ENCODE measurements at places on chromosomes 7 and 10.

GRCh38 chr10:109958059-109958458 is 34.7 kb upstream of the XPNPEP1 start:
- no peak for DNase-seq

- no peak for DNase-seq
Measured at GRCh38 chr10:113313048-113313602, 239.7 kb upstream of the HABP2 start.

DNA sequence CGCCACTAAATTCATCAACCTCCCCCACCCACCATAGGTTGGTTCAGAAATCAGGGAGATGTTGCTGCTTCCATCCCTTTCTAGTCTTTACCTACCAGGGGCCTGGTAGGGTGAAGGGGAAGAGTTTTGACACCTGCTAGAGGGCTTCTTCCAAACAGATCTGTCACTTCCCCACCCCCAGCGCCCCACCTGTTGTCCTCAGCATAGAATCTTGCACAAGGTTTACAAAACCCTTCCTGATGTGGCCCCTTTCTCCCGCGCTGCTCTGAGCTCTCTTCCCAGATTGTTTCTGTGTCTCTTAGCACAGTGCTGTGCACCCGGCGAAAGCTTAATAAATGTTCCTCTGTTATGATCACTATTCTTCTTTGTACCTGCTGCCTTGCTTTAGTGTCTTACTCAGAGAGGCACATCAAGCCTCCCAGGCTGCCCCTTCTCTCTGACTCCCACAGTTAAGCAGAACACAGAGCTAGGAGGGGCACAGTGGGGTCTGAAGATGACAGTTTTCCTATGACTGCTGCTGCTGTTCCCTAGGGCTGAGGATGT is 11.2 kb upstream of the C10orf95 start:
- DNase-seq: no peak

GRCh38 chr7:151757274-151757673 is 119.6 kb downstream of the PRKAG2 start:
- DNase-seq: no peak

GRCh38 chr7:143176128-143176527 is 7.1 kb upstream of the TAS2R39 start:
- no peak for DNase-seq

- no peak for DNase-seq
Measured at GRCh38 chr7:92613720-92614119, 23.5 kb upstream of the FAM133B start.

GRCh38 chr7:36128448-36129047 is 24.5 kb upstream of the EEPD1 start:
- DNase-seq: peak; percentile 2

DNA sequence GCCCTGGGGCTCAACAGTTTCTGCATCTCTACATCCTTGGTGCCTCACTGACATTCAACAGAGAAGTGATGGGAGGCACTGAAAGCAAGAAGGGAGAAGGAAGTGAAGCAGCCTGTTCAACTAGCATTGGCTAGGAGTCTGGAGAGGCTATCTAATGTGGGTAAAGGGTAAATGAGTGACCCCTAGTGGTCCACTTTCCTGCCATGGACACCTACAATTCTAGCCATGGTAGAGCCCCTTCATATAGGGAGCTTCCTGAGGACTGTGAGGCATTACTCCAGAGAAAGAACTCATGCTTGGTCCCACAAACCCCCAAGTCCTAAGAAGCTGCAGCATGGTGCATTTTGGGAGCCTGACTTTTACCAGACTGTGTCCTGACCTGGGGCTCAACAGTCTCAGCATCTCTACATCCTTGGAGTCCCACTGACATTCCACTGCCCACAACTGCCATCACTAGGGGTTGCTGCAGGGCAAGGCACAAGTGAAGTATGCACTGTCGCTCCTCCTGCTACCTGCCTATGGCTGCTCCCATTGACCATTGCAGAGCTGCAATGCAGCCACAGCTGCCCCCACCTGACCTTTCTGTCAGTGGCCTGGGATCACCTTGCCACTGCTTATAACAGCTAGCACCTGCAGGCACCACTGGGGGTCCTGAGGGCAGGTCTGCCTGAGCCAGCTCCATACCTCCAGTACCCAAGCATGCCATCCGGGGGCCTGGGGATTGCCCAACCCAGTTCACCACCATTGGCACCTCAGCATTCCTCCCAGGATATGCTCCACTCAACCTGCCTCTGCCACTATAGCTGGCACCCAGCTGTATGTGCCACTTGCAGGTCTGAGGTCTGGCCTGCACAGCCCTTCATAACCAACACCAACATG is 44.1 kb upstream of the CDK6 start:
- DNase-seq: peak; percentile 37

DNA sequence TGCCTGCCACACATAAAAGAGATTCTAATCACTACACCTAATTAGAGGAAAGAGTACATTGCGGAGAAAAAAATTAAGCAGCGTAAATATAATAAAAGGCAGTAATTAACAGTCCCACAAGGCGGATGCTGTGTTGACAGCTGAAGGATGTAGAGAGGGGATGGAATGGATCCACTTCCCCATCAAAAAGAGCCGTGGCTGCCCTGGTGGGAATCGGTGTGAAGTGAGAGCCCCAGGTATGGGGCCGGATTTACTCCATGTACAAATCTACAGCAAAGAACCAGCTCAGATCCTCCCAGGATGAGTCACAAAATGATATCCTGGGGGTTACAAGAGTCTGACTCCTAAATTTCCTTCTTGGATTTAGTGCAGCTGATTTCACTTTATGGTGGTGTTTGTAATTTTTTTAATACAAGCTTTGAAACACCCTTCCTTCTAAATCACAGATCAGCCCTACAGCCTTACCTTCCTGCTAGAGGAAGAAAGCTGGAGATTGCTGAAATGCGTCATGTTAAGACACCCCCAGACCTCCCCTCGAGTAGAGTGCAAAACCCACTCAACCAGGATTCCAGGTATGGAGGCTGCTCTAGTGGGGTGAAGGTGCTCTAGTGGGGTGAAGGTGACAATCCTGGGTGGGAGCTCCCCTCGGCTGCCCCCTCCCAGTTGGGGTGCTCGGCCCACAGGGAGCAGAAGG is 398.4 kb downstream of the PLXNA4 start:
- no peak for DNase-seq

- no peak for DNase-seq
Measured at GRCh38 chr7:154879629-154880028, 123.3 kb downstream of the PAXIP1 start.

GRCh38 chr10:80356989-80357850 is 639 bp downstream of the DYDC2 start:
- DNase-seq: no peak

- DNase-seq: no peak
Measured at GRCh38 chr10:86265895-86266259, 100.7 kb downstream of the GRID1 start.

- DNase-seq: no peak
Measured at GRCh38 chr10:28217848-28218247, 85.0 kb downstream of the MPP7 start.

DNA sequence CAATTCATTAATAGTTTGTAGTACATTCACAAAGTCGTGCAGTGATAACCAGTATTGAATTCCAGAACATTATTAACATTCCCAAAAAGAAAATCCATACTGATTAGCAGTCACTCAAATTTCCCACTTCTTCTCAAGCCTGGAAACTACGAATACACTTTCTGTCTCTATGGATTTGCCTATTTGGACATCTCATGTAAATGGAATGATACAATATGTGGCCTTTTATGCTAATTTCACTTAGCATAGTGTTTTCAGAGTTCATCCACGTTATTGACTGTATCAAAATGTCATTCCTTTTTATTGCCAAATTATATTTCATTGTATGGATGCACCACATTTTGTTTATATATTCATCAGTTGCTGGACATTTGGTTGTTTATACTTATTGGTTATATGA is 78.8 kb downstream of the STK31 start:
- no peak for DNase-seq

DNA sequence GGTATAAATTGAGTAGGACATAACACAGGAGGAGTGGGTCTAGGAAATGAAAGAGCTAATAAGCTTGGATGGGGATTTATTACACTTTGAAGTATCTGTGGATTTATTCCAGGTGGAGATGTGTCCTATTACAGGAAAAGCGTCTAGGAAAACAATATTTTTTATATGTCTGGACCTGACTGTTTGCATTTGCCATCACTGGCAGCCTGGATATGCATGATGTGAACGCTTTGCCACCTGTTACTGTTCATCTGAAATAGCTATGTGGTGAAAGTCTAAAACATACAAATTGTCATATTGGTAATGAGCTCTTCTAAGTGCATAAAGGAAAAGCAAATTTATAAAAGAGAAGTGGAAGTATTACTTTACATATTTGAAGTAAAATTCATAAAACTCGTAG is 31.6 kb upstream of the AGMO start:
- no peak for DNase-seq

GRCh38 chr7:77399816-77400215 is 16.3 kb downstream of the GSAP start:
- DNase-seq: no peak

GRCh38 chr7:142832417-142832816 is 22.5 kb upstream of the EPHB6 start:
- DNase-seq: peak; percentile 71

DNA sequence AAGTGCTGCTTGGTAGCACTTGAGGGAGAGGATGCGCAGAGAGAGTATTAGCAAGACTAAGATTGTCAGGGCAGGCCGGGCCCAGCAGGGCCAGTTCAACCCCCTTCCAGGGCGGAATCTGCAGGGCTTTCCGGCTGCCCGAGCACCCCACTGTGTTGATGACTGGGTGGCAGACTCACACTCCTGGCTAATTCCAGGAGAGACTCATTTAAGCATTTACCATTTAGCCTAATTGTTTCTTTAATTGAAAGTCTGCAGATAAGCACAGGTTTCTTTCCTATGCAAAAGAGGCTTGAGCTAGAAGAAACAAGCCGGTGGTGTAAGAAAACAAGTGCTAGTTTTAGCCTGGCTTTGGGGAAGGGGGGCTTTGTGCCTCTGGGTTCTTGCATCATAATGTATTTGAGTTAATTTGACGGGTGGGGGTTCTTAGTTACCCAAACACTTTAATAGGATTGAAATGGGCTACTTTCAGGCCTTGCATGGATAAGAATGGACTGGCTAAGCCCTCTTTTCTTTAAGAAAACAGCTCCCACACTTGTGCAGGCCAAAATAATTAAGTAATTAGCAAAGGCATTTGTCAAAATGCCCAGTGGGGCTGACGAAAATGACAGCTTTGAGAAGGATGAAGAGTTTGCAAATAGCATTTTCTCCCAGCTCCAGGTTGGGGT is 201.3 kb downstream of the MYOF start:
- no peak for DNase-seq

DNA sequence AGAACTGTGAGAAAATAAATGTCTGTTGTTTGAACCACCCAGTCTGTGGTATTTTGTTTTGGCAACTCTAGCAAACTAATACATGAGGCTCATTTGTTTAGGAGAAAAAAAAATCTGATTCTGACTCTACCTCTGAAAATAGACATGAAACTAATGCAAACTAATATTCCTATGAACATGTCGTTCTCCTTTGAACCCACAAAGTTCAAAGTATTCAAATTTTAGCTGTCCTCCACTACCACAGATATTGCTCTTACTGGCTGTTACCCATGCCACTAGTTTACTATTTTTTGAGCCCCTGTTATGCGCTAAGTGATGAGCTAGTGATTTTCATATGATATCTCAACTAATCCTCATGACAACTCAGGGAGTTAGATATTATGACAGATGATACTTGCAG is 58.8 kb upstream of the ZNF804B start:
- no peak for DNase-seq

- DNase-seq: no peak
Measured at GRCh38 chr7:113267271-113267670, 148.9 kb upstream of the SMIM30 start.

DNA sequence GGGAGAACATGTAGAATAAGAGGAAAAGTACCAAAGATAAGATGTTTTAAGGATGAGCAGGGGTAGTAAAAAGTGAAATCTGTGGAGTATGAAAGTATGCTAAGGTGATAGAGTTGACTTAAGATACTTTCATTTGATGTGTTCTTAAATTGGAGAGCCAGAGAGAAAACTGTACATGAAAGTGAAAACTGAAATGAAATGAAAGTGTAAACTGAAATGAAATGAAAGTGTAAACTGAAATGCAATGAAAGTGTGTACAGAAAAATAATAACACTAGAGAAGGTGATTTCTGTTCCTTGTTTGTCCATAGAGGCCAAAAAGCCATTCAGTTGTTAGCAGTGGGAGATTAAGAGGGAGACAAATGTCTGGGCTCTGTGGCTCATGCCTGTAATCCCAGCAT is 17.5 kb downstream of the AHR start:
- DNase-seq: no peak

GRCh38 chr10:7892146-7892545 is 73.8 kb downstream of the TAF3 start:
- no peak for DNase-seq

GRCh38 chr10:43648095-43648397 is 635 bp downstream of the ZNF32 start:
- DNase-seq: no peak

- no peak for DNase-seq
Measured at GRCh38 chr10:75598998-75599397, 167.6 kb downstream of the LRMDA start.

DNA sequence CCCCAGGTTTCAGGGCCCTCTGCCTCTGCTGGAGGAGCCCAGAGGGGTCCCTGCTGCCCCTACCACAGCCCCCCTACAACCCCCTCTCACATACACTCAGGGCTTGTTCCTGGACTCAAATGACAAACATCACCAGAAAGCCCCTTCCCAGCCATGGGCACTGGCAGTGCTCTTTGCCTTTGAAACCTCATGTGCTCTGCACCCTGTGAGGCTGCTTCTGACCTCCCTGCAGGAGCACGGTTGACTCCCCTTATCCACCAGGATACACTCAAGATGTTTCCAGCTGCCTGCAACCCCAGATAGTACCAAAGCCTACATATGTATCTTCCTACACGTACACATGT is 3.5 kb upstream of the ADIRF start:
- DNase-seq: no peak

Measured in erythroblast (primary cell).